NCI-H69 (cell line): ENCODE measurements at places on chromosomes 4 and X.

DNA sequence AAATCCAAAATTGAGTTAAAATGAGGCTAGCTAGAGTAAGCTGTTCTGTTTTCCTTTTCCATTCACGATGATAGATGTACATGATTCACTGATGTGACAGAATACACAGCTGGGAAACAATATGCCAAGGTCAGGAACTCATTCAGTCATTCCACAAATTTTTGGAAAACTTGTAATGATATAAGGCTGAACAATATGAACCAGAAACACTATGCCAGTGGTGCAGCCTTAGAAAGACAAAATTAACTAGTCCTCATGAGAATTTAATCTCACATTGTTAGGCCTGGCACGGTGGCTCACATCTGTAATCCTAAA, 50.0 kb upstream of the NDST3 start:
- DNase-seq, result no peak

GRCh38 chrX:39018541-39018940, 217.3 kb downstream of the MID1IP1 start:
- peak; percentile 37 for DNase-seq

GRCh38 chr4:83618431-83618830, 82.5 kb downstream of the GPAT3 start:
- no peak for DNase-seq

- DNase-seq, result no peak
Measured at GRCh38 chrX:97294041-97294440, 410.3 kb downstream of the RPA4 start.

- no peak for DNase-seq
Measured at GRCh38 chr4:8746523-8747466, 124.8 kb downstream of the HMX1 start.

GRCh38 chr4:128831531-128832242, 22.2 kb downstream of the JADE1 start:
- DNase-seq, result peak; percentile 85

DNA sequence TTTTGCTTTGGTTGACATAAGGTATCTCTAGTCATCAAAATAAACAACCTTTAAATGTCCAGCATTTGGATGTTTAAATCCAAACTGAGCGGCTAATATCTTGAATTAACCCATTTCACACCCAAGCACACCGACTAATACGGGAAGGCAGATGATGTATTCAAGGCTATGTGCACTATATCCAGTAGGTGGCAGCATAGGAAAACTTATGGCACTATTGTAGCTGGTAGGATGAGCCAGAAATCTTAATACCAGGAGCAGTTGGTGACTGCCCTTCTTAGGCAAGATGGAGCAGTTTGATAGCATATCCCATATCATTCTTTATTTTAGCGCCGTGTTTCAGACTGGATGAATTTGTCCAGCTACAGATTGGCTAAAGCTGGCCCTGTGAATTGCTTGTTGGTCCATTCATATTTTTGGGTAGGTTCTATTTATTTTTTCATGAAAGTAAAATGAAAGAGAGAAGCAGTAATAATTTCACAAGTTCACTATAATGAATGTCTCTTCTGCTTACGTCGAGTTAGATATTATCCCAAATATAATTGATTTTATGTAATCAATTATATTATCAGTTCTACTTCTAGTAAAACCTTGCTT, 24.4 kb downstream of the UCHL1 start:
- peak; percentile 71 for DNase-seq

DNA sequence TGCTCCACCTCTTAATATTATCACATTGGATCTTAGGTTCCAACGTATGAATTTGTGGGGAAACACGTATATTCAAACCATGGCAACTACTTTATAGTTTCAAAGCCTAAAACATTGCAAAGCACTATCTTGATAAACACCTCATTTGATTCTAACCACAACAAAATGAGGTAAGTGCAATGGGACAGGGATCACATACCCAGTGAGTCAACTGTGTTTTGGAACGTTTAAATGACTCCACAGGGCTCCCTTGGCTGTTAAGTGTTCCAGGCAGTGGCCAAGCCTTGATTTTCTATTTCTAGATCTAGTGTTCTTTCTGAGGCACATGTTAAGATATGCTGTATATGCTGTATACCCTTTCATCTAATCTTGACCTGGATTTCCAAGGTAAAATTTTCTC, 54.5 kb upstream of the C1QTNF7 start:
- no peak for DNase-seq

DNA sequence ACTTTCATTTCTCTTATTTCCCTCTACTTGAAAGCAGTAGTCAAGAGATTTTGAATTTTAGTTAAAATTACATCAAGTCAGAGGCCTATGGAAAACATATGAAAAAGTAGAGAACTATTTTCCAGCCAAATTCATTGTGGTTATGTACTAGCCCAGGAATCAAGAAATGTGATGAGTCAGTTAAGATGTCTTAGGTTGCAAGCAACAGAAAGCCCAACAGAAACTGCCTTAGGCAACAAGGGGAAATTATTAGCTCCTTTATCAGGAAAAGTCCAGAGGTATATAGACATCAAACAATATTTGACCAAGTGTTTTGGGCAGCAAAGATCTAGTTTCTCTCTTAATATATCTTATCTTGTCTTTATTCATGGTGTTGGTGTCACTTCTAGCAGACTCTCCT, 37.8 kb upstream of the FRMD7 start:
- DNase-seq, result no peak

DNA sequence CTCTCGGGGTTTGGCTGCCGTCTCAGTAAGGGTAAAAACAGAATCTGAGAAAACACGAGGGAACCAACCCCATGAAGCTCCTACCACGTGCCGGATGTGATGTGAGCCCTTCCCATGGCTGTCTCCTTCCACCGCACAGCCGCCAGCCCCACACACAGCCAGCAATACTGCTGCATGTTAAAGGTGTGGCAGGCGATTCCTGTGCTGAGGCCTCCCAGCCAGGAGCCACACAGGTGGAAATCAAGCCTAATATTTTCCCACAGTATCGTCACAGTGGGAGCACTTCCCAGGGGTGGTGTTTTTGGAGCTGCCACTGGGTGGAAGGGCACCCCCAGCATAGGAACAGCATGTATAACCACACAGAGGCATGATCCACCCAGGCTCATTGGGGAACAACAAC, 77.5 kb downstream of the SLC2A9 start:
- no peak for DNase-seq

DNA sequence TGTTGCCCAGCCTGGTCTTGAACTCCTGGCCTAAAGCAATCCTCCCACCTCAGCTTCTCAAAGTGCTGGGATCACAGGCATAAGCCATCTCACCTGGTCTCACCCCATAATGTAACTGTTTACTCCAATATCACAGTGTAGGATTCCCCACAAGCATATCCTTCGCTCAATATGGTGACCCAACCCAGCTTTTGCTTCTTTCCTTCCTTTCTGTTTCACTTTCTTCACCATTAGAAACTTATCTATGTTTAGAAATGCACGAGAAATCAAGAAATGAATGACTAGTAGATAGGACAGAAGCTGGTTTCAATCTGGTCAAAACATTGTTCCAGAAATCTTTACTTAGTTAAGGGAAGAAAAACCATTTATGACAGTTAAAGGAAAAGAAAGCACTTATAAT, 18.9 kb downstream of the TSPAN5 start:
- no peak for DNase-seq

DNA sequence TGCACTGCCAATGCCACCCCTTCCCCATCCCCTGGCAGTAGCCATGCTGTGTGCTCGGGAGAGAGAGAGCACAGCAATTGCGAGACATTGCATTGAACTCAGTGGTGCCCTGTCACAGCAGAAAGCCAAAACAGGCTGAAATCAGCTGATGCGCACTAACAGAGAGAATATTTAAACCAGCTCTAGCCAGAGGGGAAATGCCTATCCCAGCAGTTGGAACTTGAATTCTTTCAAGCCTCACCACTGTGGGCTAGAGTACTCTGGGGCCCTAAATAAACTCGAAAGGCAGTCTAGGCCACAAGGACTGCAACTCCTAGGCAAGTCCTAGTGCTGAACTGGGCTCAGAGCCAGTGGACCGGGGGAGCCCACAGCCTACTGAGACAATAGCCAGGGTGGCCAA, 17.7 kb upstream of the RP2 start:
- DNase-seq, result no peak

- no peak for DNase-seq
Measured at GRCh38 chr4:102608190-102608589, 107.0 kb downstream of the NFKB1 start.

GRCh38 chr4:3329887-3330286, 37.1 kb downstream of the RGS12 start:
- no peak for DNase-seq

GRCh38 chr4:101217353-101218031, 129.8 kb downstream of the PPP3CA start:
- peak; percentile 14 for DNase-seq

DNA sequence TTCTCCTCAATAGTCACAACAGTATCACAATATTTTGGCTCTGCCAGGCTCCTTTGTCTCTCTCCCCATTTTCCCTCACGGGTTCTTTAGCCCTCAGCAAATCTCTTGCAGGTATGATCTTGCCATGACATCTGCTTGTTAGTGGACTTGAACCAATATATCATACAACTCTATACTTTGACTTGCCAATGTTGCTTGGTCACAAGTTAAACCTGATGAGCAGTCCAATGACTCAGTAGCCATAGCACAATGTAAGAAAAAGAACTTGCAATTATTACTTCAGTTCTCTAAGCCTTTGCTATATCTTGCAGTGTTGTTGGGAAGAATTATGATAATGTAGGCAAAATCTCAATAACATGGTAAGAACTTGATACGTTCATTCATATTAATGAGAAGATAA, 174.6 kb upstream of the NRK start:
- DNase-seq, result no peak

DNA sequence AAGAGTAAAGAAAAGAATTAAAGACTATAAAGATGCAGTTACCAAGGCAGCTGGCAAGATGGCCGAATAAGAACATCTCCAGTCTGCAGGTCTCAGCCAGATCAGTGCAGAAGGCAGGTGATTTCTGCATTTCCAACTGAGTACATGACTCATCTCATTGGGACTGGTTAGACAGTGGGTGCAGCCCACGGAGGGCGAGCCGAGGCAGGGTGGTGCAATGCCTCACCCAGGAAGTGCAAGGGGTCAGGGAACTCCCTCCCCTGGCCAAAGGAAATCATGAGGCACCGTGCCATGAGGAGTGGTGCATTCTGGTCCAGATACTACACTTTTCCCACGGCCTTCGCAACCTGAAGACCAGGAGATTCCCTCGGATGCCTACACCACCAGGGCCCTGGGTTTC, 20.5 kb downstream of the SPIN4 start:
- DNase-seq, result no peak

DNA sequence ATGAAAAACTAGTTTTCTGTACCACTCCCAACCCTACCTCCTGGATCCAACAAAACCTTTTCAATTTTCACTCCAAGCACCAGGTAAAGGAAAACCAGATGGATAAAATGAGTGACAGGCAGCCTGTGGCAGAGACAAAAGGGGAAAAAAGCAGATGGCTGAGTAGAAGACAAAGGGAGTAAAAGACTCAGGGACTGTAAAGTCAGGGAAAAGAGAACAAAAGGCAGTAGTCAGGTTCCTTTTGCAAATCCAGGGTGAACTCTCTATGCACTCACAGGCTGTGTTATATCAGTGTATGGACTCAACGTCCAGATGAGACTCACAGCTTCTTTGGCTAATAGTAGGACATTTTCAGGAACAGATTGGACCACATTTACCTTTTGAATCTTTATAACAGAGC, 54.2 kb downstream of the QRFPR start:
- DNase-seq, result peak; percentile 78

DNA sequence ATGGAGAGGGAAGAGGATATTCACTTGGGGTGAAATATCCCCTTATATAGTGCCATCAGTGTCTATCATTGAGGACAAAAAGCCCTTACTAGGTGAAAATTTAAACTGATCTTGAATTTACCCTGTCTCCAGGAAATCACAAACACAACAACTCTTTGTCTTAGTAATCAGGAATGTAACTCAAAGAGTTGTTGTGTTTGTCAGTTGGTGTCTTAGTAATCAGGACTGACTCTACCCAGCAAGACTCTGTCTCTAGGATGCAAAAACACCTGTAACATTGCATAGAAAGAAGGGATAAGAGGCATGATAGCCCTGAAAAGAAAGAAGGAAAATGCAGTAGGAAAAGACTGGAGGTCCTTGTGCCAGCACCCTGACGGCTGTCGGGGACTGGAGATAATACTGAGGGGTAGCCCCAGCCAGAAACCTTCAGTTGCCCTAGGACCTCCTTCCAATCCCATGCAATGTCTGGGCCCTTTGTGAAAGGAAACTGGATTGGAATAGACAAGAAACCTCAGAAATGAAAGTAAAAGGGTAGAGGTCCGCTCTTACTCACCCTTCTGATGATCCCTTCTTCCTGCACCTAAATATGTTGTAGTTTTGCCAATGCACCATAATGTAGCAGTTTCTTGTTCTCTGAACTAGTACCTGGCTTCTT, 45.3 kb downstream of the HMGB2 start:
- DNase-seq, result no peak

DNA sequence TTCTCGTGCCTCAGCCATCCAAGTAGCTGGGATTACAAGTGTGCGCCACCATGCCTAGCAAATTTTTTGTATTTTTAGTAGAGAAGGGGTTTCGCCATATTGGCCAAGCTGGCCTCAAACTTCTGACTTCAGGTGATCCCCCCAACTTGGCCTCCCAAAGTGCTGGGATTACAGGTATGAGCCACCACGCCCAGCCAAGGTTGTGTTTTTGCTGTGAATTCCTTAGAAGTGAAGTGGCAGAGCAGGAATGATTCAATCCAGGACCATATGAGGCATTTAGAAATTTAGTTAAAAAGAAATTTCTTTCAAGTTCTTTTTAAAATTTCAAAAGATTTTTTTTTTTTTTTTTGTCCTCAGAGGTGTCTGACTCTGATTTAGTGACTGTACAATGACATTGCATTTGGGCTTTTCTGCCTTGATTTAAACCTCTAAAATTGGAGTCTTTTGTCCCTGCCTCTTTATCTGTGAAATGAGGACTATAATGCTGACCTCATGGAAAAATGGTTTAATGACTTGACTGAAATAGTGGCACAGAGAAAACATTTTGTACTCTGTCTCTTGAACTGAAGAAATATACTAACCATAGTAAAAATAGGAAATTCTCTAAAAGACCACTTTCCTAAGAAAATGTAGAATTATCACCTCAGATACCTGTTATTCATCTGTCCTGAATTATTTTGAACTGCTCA, 59.9 kb downstream of the CXCL13 start:
- DNase-seq, result no peak

GRCh38 chrX:108641589-108642272, 94.6 kb downstream of the IRS4 start:
- DNase-seq, result no peak

DNA sequence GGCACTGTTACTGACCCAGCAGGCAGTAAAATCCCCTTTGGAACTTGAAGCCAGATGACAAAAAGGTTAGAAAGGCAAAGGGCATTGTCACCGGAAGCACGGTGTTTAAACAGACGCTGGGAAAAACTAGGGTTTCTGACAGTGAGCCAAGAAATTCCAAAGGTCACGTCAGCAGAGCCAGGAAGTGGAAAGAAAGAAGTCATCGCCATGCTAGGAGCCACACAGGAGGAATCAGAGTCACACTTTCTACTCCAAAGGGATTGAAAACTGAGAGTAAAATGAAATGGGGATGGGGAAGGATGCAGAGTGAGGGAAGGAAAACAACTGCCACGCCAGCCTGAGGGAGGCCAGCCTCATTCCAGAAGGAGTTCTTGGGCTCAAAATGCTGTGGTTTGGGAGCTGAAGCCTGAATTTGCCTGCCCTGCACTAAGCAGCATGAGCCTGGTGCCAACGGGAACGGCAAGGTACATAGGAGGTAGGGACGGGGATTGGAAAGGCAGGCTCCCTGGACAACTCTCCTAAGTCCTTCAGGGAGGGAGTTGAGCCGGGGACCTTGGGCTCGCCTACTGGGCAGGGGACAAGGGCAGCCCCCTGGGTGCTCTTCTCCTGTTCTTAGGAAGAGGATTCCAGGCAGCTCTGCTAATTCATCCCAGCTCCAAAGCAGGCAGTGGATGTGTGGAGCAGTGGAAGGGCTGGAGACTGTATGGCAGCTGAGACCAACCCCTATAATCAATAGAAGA, 66.8 kb downstream of the SOWAHB start:
- peak; percentile 63 for DNase-seq
